Thymus (tissue), 14 donors: ENCODE measurements at places on chromosomes 5 and 9. TPM values are rescaled to one million over a fixed set of nuclear protein-coding genes. Genes with fewer than 3 reads are reported as not detected.

- no peak overlapping the region for H3K4me3 ChIP-seq
- DNase-seq = no peak
- no peaks in the 10 kb centered on the region for H3K27me3 ChIP-seq
- no peaks in the 10 kb centered on the region for H3K36me3 ChIP-seq
Measured at GRCh38 chr5:54215233-54215736, 95.1 kb downstream of the ARL15 start.

DNA sequence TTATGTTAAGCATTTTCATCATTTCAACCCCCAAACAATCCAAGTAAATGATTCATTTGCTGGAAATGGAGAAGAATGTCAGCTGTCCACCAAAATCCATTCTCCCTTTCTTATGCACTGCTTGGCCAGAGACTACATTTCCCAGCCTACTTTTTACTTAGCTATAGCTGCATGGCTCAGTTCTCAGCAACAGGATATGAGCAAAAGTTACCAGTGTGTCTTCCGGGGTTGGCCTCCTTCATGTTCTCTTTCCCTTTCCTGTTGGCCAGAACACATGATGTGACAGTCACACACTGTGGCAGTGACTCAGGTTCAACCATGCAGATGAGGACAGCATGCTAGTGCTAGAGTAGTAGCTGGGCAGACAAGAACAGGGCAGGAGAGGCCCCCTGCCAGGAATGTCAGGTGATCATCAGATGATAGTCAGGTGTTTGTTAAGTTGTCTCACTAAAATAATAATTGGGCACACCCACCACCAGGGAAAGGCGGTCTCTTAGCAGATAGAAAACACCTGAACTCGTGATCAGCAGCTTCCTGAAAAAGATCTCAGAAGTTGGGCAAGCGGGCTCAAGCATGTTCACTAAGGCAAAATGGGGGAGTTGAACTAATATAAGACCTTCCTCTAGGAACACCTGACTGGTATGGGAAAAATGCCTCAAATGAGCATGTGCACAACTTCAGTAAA is 12.2 kb downstream of the GPR150 start:
- no peak overlapping the region for H3K27ac ChIP-seq
- H3K4me1 ChIP-seq = no peaks in the 10 kb centered on the region
- no peak for DNase-seq
- no peaks in the 10 kb centered on the region for H3K36me3 ChIP-seq

Gene GNA14
- 0.47 TPM for total RNA-seq

Gene PCA3
- total RNA-seq = 0.09 TPM
